ENCODE measurements at places on chromosomes 2 and 18. TPM values are rescaled to one million over a fixed set of nuclear protein-coding genes. Genes with fewer than 3 reads are reported as not detected.

DNA sequence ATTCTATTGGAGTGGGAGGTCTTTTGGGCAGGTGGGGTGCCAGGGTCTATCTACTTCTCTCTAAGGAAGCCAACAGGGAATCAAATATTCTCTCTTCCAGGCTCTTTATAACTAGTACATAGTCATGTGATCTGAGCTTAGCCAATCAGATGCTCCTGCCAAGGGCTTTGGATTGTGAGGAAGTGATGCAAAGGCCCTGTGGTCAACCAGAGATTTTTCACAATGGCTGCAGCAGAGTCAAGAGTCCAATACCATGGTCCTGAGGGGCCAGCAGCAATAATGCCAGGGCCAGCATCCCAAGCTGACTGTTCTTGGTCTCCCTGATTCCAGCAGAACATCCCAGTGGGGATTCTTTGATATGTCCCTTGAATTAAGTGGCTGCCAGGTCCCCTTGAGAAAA, 8.4 kb upstream of the C2orf72 start:
- DNase-seq: no peak

DNA sequence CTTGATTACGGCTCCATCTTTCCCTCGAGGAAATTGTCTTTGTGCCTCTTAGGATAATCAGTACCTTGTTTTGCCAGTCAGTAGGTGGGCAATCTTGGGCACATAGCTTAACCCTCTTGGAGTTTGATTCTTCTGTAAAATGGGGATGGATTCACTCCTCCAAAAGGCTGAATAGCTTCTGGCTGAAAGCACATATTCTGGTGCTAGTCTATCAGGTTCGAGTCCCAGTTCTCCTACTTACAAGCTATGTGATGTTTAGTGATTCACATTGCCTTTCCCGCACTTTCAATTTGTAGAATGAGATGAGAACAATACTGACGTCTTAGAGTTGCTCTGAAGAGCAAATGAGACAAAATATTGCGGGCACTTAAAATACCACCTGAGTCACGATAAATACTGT, 43.9 kb downstream of the ATIC start:
- no peak for DNase-seq

MAP3K19 gene
- total RNA-seq: not detected

DNA sequence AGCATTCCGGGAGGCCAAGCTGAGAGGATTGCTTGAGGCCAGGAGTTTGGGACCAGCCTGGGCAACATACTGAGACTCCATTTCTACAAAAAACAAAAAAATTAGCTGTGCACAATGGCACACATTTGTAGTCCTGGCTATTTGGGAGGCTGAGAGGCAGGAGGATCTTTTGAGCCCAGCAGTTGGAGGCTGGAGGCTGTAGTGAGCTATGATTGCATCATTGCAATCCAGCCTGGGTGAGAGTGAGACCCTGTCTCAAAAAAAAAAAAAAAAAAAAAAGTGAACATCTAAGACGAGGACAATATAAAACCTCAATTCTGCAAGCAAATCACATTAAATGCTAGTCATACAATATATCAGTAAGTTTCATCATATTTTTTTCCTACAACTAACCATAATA, 2.8 kb upstream of the HAT1 start:
- no peak for DNase-seq

- no peak for DNase-seq
These were observed 76.6 kb upstream of the DDX18 start for GRCh38 chr2:117737846-117738245.

ONECUT2 gene
- 0.11 TPM for total RNA-seq

HTR2B gene
- total RNA-seq: 3.0 TPM

- no peak for DNase-seq
These were observed 63.1 kb downstream of the CAB39 start for GRCh38 chr2:230775737-230776136.

DNA sequence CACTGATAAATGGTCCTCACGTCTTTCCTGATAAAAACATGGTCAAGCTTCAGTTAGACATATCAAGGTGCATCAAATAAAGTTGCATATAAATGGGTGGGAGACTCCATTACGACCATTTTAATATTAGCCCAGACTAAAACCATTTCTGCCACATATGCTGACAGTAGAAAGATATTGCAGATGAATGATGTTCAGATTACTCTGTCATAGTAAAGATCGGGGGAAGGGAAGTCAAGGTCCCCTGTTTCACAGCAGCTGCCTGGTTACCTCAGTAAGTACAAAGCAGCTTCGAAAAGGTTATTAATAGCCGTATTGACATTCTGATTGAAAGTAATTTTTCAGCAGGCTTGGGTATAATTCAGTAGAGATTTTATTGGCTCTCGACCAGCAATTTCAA, 927.7 kb upstream of the CDH2 start:
- no peak for DNase-seq

SCYGR4 gene
- not detected for total RNA-seq

DNMT3A gene
- 34.1 TPM for total RNA-seq

SLC8A1 gene
- total RNA-seq: 280 TPM

GRCh38 chr2:240799033-240799820, 20.8 kb downstream of the KIF1A start:
- no peak for DNase-seq
